CD4-positive, CD25-positive, alpha-beta regulatory T cell (primary cell): ENCODE measurements at places on chromosomes 3 and 15.

DNA sequence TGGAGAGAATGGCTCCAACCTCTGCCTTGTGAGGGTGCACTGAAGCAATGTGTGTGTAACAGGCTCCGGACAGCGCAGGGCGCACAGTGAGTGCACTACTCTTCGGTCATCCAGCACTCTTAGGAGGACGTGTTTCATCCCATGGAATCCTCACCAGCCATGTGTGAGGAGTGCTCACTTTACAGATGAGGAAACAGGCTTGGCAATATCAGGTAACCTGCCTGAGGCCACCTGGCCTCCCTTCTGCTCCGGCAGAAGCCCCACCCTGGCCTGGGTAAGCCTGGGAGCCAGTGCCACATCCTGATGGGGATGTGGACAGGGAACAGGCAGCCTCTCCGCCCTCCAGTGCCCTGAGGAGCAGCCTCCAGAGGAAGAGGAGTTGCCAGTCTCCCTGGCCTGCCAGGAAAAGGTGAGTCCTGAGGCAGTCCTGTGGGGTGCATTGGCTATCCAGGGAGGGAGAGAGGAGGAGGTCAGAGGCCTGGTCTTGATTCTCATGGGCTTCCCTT lies 39.4 kb upstream of the LIMD1 start:
- DNase-seq: no peak

DNA sequence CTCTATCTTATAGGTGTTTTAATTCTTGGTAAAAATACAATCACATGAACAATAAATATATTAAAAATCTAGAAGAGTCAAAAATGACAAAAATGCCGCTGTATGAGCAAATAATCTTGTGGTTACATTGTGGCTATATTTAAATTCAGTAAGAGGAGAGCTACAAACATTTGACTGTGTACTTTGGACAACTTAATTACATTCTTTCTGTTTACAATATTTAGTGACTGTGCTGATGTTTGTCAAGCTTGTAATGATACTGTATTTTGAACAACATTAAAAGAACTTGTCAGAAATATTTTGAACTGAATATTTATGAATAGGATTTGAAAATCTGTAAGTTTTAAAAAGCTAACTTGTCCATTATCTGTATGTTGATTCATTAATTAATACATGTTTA lies 598.3 kb downstream of the SI start:
- no peak for DNase-seq

DNA sequence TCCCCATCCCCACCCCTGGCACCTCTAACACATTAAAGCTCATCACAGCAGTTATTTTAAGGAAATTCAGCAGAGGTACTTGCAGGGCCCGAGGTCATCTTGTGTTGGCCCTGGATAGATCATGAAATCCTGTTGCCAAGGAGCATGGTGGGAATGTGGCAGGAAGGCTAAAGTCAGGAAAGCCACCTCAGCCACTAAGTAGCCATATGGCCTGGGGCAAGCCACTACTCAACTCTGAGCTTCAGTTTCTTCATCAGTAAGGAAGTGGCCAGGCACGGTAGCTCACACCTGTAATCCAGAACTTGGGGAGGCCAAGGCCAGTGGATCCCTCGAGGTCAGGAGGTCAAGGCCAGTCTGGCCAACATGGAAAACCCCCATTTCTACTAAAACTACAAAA lies 55.9 kb downstream of the LIPC start:
- DNase-seq: no peak

GRCh38 chr3:128679338-128679737 lies 28.7 kb upstream of the RPN1 start:
- DNase-seq: no peak

DNA sequence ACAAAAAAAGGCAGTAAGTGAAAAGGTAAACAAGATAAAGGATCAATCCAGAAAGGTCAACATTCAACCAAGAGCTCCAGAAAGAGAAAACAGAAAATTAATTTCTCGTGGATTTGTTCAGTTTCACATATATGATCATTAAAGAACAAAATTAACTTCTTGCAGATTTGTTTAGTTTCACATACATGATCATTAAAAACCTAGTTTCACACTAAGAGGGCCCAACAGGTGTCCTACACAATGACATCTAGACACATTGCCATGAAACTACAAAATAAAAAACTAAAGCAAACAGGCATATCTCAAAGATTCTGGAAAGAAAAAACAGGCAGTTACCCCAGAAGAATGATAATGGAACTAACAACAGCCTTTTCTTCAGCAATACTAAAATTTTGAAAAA lies 22.1 kb downstream of the PHC3 start:
- no peak for DNase-seq

DNA sequence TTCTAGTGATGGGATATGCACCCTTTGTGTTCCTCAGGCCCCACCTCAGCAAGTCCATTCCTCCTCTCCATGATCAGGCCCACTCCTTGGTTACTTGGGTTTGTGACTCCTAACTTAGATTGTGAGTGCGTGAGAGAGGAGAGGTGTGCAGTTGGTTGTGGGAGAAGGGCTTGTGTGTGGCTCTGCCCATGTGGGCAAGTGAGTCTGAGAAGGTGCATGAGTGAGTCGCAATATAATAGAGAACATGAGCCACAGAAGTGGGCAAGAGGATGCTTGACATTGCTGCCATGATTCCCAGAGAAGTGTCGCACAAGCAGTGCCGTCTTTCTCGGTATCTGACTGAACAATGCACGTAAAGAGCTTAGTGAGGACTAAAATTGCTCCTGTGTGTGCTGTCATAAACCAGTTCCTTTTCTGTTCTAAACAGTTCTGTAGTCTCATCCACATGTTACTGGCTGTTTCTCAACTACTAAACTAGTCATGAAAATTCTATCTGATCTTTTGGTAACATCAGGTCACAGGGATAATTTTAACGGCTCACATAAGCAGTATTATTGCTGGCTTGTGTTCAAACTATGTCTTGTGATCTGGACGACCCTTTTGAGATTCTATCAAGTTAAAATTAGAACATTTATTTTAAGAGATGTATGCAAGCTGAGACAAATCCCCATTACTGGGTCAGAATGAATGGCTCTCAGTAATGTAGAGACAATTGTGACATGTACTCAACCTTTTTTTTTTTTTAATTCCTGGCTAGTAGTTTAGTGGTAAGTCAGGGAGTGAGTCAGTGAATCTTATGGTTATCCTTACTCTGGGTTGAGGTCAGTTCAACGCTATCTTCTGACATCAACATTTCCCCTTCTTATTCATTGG lies 25.6 kb downstream of the GYG1 start:
- no peak for DNase-seq

- DNase-seq: no peak
Measured at GRCh38 chr3:165459924-165460835, 264.0 kb upstream of the SLITRK3 start.

DNA sequence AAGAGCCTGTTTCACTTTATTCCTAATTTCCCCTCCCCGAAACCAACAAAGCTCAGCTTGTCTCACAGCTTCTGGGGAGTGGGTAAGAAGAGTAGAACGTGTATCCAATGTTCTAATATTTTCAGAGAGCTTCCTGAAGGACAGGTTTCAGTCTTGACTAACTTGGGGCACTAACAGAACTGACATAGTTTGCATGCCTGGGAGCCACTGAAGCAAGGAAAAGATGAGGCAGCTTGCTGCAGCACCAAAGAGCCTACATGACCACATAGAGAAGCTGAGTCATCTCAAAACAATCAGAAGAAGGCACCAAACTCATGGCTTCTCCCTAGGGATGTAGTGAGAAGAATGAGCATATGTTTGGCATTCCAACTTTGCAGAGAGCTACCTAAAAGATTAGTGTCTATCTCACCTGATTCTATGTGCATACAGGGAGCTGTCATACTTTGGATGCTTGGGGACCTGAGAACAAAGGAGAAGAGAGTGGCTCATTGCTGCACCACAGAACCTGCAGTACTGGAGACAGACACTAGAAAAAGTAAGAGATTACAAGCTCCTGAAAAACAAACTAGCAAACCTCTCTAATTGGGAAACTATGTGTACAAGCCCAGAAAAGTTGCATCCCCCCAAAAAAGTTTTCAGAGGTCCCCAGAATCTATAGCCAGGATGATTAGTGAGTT lies 86.9 kb downstream of the DCLK3 start:
- DNase-seq: no peak

DNA sequence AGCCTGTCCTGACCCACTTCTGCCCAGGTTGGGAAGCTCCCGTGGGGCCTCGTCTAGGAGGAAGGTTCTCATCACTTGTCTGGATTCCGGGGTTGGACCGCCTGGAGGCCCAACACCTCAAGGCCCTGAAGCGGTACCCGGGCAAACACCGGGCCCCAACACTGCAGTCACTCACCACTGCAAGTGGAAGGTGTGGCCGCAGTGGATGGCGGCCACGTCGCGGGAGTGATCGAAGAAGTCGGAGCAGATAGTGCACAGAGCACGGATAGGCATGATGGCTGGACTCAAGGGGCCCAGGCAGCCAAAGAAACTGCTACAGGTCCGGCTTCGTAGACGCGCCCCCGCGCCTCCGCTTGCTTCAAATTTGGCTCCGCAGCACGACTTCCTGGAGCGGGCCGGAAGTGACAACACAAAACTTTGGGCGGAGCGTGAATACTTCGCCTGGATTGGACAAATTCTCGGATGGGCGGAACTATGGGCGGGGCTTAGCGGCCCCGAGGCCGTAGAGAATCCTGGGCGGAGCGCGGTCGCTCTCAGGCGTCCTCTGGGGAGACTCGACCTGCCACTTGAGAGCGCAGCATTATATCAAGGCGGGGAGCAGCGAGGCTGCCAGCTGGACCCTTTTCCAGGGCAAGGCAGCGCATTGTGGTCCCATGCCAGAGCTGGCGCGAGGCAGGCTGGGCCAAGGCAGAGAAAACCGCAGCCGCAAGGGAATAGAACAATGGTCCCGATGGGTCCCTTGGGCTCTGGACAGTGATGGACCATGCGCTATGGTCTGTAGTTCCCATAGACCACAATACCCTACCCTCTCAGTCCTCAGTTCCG lies at the start of gene TRAIP:
TSS of gene TRAIP (minus strand) at position 384 of the 825 bp plus-strand sequence. CDS start at position 273, 111 bp downstream.
- DNase-seq: peak; percentile 90

- no peak for DNase-seq
Measured at GRCh38 chr3:192675958-192676649, 51.2 kb downstream of the FGF12 start.

- DNase-seq: no peak
Measured at GRCh38 chr15:44836094-44836493, 99.8 kb downstream of the TRIM69 start.

DNA sequence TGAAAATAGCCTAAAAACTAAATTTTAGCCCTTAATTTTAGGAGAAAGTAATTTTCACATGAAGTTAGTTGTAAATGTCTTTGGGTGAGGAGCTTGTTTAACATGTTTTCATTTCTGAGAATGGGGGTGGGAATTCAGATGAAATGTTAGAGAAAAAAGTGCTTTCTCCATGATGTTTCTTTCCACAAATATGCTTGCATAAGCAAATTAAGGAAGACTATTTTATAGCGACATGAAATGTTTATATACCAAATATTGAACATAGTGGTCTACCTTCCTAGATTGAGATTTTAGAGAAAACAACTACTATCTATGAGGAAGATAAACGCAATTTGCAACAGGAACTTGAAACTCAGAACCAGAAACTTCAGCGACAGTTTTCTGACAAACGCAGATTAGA lies 13.0 kb upstream of the RPLP1 start:
- no peak for DNase-seq

GRCh38 chr3:172904711-172905373 lies 154.3 kb downstream of the ECT2 start:
- DNase-seq: no peak

DNA sequence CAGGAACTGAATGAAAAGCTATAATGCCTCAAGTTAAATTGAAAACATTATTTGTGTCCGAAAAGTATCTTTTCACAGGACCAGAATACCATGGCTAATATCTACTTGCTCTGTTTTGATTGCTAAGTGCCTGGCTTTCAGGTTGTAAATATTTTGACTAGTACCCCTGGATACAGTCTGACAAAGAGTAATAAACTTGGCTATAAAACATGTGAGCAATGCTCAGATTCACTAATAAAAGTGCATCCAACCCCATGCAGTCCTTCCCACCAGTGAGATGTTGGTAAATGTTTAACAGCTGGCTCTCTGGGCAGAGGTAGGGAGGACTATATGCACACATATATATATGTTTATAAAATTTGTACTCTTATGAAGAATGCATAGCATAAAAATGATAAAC lies 281.8 kb upstream of the TGFBR2 start:
- no peak for DNase-seq

DNA sequence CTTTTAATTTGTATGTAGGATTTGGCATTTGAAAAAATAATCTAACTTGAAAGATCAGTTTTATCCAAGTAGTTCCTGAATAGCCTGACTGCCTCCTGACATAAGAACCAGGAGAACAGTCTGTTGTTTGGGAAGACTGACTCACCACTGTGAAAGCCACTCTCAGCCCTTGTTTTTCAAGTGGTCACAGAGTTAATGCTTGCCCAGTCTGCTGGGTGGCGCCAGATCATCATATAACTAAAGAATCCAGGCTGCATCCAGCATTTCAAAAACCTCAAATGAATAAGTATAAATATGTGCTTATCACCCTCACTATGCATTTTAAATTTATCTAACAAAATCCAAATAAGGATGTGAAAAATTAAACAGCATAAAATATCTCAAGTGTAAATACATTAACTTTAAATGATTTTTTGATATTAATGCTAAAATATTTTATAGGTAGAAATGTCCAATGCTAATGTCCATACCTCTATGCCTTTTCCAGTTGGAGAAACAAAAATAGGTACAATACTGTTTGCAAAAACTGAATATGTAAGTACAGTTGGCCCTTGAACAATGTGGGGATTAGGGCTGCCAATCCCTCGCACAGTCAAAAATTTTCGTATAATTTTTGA lies 26.9 kb upstream of the ZBBX start:
- DNase-seq: no peak

GRCh38 chr3:126567696-126568438 lies 9.1 kb upstream of the C3orf22 start:
- no peak for DNase-seq

GRCh38 chr15:92002666-92003065 lies 149.2 kb downstream of the SLCO3A1 start:
- DNase-seq: no peak

- no peak for DNase-seq
Measured at GRCh38 chr3:59245300-59245858, 195.6 kb upstream of the CFAP20DC start.

DNA sequence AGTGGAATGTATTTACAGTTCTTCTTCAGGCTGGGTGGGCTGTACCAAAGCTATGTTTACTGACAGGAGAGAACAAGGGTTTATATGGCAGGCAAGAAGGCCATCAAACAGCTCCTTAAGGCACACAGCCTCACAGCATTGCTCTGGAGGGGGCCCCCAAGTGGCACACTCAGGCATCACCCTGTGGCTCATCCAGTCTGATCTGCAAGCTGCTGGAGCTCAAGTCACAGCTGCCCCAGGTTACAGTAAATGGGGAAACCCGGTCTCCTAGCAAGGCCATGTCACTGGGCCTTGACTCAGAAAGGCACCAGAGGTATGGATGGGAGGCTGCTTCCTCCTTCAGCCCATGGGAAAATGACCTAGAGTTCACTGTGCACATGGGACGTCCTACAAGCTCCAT lies 67.5 kb downstream of the TFG start:
- DNase-seq: no peak

GRCh38 chr15:33730815-33731214 lies 237.5 kb upstream of the CHRM5 start:
- no peak for DNase-seq

- no peak for DNase-seq
Measured at GRCh38 chr3:11794927-11795326, 51.8 kb downstream of the TAMM41 start.
